CD4-positive, alpha-beta T cell treated with Interleukin-4 for 4 hours (primary cell): ENCODE measurements at places on chromosomes 1 and 21.

DNA sequence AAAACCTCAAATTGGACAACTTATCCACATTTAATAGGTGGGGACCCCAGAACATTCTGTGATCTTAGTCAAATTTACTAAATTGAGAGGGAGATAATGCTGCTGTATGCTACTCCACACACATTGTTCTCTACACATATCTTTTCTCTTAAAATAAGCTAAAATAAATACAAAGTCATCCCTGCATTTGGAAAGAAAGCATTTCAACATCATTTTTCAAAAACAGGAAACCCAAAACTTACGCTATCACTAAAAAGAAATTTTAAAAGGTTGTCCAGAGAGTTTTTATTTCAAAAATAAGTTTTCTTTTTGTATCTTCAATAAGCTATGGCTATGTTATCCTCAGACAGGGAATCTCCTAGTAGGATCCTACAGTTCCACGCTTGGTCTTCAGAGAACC lies 19.5 kb upstream of the OR6N2 start:
- DNase-seq, result no peak

DNA sequence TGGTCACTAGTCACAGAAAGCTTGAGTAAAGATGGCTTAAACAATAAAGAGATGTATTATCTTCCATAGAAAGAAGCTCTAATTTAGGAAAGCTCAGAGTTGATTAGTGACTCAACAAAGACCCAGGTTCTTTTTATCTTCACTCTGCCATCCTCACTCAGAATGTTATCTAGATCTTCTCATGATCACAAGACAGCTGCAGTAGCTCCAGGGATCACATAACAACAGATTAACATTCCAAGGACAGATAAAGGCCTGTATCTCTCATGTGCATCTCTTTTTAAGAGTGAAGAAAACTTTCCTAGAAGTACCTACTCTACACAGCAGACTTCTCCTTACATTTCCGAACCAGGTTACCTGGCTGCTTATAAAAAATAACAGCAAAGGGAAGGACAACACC lies 368.7 kb upstream of the PROX1 start:
- DNase-seq, result no peak

DNA sequence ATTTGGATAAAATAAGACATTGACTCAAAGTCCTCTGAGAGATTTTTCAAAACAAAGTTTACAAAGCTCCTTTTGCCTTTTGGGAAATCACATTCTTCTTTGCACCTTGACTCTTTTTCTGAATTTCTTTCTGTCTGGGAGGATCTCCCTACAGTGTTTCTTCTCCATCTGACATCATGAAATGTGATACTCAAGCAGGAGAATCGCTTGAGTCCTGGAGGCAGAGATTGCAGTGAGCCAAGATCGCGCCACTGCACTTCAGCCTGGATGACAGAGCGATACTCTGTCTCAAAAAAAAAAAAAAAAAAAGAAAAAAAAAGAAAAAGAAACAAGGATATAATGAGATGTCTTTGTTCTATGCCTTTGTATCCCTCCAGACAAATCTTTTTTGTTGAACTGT lies 13.3 kb upstream of the GRIK1 start:
- DNase-seq, result no peak

DNA sequence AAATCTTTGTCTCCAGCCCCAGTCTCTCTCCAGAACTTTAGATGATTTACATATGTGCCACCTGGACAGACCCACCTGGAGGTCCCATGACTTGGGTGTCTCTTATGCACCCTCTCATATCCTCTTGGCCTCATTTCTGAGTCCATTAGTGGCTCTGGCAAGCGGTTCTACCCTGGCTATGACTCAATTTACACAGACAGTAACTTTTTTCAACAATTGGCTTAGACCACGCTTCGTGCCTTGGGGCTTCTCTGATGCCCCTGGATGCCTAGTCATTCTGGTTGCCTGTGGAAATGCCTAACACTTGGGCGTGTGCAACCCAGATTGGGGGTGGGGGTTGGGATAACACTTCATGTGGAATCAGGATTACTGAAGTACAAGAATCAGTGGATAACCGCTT lies 57.1 kb upstream of the GADD45A start:
- no peak for DNase-seq

GRCh38 chr1:7539769-7540175 lies 231.3 kb upstream of the VAMP3 start:
- DNase-seq, result no peak

- no peak for DNase-seq
Measured at GRCh38 chr1:27574871-27575831, 28.8 kb downstream of the AHDC1 start.

- DNase-seq, result no peak
Measured at GRCh38 chr1:200053646-200054045, 26.1 kb downstream of the NR5A2 start.

GRCh38 chr21:17853393-17854275 lies 34.5 kb upstream of the C21orf91 start:
- DNase-seq, result no peak

DNA sequence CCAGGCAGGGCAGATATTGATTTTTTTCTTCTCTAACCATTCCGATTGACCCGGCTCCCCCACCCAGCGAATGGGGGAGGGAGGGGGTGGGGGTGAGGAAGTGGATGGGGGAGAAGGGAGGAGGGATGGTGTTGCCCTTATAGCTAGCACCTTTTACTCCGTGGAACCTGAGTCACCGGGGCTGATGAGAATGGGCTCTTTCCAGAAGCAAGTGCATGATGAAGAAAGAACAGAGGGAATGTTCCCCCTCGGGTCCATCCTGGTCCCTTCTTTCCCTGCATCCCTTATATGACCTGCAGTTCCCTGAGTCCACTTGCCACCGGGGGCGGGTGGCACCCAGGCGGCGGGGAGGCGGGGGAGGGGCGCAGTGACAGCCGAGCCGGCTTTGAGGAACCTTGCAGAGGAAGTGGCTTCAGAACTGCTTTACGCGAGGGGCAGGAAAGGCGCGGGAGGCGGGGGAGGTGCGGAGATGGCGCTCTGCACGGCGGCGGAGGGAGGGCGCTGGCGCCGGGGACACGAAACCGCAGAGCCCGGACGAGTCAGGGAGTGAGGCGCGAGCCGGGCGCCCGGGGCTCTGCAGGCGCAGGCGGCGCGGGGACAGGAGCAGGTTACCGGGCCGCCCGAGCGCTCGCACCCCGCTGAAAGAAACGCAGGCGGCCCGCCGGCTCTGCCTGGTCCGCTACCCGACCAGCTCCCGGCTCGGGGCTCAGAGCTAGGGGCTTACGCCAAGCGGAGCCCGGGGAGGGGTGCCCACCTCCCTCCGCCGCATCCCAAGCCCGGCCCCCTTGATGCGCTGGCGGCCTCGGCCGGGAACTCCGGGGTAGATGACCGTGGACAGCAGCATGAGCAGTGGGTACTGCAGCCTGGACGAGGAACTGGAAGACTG lies 49.7 kb downstream of the RASSF5 start:
- peak; percentile 87 for DNase-seq

DNA sequence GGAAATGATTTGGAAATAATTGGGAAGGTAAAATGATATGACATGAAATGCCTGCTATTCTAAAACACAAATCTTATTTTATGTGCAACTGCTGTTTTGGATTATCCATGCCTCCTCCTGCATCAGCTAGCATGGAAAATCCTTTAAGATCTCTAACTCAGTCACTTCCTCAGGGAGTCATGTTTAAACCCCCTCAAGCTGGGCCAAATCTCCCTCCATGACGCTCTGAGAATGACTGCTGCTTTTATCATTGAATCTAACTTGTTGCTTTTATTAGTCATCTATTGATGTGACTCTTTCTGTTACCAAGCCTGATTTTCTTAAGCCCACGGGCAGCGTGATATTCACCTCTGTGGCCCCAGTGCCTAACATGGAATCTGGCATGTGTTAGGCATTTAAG lies 324.8 kb downstream of the DISC1 start:
- DNase-seq, result no peak

- DNase-seq, result peak; percentile 1
Measured at GRCh38 chr1:182484531-182485257, 34.7 kb downstream of the RGSL1 start.

DNA sequence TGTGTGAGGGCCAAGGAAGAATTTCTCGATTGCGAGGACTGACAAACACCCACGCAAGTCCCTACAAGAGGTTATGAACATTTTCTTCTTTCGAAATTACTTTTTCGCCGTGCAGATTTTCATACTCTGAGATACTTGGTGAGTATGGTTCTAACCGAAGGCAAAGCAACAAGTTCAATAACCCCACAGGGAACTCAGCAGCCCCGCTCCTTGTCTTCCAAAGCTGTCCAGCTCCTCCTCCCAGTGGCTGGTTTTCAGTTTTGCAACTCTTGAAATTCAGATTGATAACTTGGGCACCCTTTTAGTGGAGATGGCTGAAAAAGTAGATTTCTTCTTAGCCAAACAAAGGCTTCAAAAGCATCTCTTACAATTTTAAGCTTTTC lies 154.4 kb downstream of the SETD4 start:
- DNase-seq, result no peak

GRCh38 chr1:116785006-116785405 lies 30.8 kb downstream of the CD2 start:
- DNase-seq, result no peak

GRCh38 chr1:184822267-184822666 lies 67.6 kb upstream of the EDEM3 start:
- DNase-seq, result no peak

GRCh38 chr1:178796013-178796412 lies 71.0 kb downstream of the RALGPS2 start:
- no peak for DNase-seq

GRCh38 chr21:28588997-28589396 lies 403.7 kb downstream of the LTN1 start:
- DNase-seq, result no peak

DNA sequence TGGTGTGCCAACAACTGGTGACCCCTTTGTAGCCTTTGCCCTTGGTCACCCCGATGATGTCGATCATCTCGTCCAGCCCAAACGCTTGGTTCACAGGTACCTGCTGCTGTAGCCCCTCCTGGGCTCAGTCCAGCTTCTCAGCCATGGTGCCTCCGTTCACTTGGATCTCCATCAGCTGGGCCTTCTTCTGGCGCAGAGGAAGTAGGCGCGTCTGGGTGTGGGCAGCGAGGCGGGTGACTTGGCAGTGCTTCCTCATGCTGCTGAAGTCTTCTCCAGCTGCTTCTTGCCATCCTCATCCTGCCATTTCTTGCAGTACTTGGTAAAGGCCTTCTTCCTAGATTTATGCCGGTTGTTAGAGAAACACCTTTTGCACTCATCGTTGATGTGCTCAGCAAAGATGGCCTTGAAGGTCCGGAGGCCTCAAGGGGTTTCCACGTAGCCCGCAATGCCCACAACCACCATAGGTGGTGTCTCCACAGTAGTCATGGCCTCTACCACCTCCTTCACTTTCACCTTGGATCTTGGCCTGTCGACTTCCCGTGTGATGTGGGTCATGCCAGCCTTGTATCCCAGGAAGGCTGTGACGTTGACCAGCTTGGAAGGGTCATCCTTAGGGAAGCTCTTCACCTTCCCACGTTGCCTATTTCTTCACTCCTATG lies 13.0 kb downstream of the DOP1B start:
- no peak for DNase-seq

GRCh38 chr1:34164771-34165391 lies at the start of gene CSMD2:
TSS of gene CSMD2 (minus strand) at chr1:34165230. CDS start at chr1:34165097, 133 bp downstream.
- no peak for DNase-seq

DNA sequence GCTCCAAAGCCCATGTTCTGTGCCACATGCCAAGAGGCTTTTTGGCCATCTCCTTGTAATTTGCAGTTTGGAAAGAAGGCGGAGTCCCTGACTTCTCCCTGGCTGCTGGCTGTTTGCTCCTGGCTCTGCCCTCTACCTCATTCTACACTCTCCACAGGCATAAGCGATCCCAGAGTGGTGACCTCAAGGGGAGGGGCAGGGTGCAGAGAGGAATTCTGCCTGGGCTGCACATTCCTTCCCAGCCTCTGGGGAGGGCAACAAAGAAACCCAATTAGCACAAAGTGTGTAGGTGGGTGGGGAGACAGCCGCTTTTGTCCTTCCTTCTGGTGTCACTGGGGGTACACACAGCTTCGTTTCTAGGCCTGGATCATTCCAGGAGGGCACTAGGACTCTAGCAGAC lies 95.3 kb downstream of the HIVEP3 start:
- no peak for DNase-seq

DNA sequence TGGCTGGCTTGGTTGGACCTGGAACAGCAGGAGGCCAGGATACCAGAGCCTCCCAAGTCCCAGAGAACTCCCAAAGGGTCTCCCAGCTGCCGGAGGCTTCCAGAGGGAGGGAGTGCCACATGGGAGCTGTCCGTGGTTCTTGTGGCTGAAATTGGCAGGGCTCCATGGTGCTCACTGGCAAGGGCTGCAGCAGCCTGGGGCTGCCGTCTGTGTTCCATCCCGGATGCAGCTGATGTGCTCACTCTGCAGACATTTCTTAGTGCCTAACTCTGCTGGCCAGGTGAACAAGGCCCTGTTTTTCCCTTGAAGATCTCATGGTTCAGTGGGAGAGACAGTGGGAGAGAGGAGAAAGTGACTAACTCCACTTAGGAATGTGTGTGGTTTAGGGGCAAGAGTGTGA lies 261.1 kb downstream of the CAMTA1 start:
- no peak for DNase-seq

DNA sequence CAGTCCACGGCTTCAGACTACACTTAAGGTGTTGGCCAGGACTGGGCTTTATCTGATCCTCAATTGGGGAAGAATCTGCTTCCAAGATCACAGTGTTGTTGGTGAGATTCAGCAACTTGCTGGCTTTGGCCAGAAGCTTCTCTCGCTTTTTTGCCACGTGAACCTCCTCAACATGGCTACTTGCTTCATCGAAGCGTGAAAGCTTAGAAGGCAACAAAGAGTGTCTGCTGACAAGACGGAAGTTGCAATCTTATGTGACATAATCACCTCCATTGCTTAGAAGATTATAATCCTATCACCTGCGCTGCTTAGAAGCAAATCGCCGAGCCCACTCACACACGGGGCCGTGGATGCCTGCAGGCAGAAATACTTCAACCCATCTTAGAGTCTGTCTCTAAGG lies 10.4 kb upstream of the ITPKB start:
- no peak for DNase-seq

DNA sequence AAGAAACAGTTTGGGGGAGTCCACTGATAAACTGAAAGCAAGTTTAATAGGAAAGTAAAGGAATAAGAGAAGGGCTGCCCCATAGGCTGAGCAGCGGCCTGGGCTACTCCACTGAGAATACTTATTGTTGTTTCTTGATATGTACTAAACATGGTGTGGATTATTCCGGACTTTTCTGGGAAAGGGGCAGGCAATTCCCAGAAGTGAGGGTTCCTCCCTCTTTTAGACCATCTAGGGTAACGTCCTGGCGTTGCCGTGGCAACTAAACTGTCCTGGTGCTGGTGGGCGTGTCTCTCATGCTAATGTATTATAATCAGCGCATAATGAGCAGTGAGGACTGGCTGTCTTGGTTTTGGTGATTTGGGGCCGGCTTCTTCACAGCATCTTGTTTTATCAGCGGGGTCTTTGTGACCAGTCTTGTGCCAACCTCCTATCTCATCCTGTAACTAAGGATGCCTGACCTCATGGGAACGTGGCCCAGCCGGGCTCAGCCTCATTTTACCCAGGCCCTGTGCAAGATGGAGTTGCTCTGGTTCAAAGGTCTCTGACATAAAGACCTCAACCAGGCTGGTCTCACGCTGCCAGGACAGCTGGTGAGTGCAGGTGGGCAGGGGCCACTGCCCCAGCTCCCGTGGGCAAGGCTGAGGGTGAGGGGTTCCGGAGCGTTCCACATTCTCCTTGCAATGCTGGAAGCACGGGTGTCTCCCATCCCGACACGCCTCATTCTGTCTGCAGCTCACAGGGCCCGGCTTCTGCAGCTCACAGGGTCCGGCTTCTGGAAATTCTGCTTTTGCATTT lies 19.6 kb upstream of the C1orf159 start:
- no peak for DNase-seq
